ENCODE measurements at places on chromosomes 2 and 18.
A peak's percentile ranks its signal among the peaks of the same experiment; 100 is the strongest.

- no peak for DNase-seq
Measured at GRCh38 chr2:41782306-41783158, 265.3 kb upstream of the PKDCC start.

- no peak for DNase-seq
Measured at GRCh38 chr18:79564441-79564840, 115.2 kb upstream of the CTDP1 start.

DNA sequence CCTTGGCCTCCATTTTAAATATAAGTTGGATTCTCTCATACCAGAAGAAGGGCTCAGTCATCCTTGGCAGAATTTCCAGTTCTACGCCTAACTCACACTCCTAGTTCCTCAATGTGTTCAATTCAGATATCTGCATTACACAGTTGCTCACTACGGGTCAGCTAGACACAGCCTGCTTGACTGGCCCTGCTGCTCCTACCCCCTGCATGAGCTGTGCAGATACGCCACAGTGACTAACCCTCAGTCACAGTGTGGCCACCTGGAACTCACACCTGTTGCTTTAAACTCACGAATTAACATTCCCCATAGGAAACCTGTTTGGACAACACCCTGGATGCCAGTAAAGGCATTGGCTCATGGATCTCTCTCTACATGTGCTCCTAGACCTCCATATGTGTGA, 429.6 kb downstream of the NCKAP5 start:
- DNase-seq: no peak

GRCh38 chr18:37426586-37426985, 139.0 kb downstream of the CELF4 start:
- no peak for DNase-seq

DNA sequence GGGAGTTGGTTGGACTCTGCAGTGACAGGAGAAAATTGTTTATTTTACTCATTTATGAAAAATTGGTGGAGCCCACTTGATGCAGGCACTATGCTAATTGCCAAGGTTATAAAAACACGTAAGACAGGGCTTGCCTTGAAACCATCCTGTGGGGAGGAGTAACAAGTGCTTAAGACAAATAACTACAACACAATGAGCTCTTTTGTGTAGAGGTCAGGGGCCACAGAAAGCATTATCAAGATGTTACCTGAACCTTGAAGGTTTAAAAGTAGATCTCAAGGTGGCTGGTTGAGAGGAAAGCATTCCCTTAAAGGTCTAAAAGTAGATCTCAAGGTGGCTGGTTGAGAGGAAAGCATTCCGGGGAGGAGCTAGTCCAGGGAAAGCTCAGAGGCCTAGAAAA, 381.8 kb upstream of the POU3F3 start:
- no peak for DNase-seq

- DNase-seq: peak; percentile 10
Measured at GRCh38 chr2:24920098-24920808, at the start of gene ADCY3. Gene ADCY3, minus strand, starts transcription at chr2:24920237. Its CDS starts 1,250 bp downstream, at chr2:24918987.

GRCh38 chr18:61893309-61893970, 633 bp upstream of the RNF152 start:
- peak; percentile 63 for DNase-seq

- no peak for DNase-seq
Measured at GRCh38 chr2:206011018-206011614, 74.9 kb downstream of the INO80D start.

DNA sequence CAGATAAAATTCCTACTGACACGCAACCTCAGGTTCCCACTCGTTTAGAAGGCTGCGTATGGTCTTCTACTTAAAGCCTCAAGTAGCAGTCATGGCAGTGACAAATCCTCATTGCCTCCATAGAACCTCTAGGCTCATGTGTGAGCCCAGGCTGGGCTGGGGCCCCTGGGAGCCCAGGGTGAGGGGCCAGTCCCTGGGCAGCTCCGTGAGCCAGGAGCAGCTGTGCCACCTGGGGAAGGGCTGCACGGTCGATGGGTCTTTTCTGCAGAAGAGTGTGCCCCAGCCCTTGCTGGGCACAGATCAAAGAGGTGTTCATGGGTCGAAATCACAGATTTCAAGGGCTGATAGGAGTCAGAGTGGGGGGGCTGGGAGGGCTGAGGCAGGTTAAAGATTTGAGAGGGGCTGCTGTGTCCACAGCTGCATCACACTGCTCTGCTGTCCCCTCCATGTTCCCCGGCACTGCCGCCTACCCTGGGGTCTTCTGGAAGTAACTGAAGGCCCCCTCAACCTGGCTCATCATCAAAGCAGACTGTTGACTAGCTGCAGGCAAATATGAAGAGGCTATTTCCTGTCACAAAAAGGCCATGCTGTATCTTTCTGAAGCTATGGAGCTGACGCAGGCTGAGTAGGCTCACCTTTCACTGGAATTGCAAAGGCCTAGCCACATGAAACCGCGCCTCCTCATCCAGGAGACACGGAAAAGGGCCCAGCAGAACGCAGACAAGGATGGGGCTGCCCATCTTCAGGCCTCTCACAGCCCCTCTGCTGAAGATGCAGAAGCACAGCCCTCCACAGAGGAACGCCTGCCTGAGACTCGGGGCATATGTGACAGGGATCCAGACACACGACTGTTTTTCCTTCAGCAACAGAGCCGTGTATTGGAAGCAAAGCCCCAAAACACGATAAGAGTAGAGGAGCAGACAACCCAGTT, 35.7 kb upstream of the ALPP start:
- peak; percentile 88 for DNase-seq

GRCh38 chr2:86331384-86331783, 6.0 kb downstream of the REEP1 start:
- DNase-seq: no peak

GRCh38 chr2:106189325-106189724, 4.8 kb downstream of the UXS1 start:
- DNase-seq: no peak

DNA sequence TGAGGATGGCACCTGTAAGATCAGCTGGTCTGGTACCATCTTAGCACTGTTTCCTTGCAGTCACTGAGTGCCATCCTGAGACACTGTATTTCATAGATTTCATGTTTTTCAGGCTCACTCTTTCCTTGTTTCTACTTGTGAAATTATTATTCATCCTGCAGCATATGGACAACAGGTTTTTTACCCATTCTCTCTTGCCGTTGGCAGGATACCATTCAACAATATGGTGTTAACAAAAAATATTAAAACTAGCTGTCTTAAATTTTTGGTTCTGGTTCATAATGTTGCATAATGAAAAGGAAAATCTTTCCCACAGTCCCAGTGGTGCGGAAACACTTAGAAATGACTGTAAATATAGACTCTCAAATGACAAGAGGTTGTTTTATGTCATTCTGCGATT, 23.1 kb upstream of the ATG16L1 start:
- DNase-seq: no peak

DNA sequence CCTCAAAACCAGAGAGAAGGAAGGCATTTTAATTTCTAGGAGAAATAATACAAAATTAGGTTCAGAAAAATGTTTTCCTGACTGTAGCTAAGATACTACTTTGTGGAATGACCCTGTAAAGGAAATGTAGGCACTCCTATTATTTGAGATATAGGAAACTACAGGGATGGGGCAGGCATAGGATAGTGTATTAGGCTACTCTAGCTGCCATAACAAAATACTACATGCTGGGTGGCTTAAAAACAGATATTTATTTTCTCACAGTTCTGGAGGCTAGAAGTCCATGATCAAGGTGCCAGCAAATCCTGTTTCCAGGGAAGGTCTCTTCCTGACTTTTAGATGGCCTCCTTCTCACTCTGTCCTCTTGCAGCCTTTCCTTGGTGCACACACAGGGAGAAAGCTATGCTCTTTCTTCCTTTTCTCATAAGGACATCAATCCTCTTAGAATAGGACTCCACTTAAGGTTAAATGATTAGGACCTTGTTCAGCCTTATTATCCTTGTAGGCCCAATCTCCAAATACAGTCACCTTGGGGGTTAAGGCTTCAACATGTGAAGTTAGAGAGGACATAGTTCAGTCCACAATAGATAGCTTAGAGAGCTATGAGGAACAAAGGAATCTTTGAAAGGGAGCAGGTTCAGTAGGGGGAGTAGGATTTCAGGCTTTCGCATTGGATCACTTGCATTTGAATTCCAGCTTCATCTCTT, 14.0 kb upstream of the CAVIN2 start:
- no peak for DNase-seq

DNA sequence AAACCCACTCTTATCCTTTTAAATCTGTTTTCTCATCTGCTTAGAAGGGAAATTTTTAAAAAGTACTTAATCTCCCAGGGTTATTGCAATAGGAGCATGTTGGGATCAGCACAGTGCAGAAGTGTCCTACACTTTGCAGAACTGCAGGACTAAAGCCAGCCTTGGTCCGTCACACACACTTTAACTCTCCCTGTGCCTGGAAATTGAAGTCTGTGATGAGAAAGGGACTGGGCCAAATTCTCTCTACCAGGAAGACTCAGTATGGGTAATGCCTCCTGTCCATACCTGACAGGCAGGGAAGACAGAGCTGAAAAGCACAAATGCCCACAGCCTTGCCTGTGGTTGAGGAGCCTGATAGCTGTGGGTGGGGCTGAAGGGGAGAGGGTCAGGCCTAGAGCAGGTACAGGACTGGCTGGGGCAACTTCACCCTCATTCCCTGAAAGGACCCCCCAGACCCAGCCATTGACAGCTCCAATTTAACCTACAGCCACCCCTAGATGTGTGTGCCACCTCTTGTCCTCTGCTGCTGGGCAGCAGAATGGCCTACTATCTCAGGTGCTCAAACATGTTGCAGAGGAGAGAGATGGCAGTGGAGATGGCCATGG, 377.2 kb upstream of the KLHL29 start:
- DNase-seq: no peak

- DNase-seq: no peak
Measured at GRCh38 chr18:39491408-39491807, 1925.8 kb upstream of the CELF4 start.

- DNase-seq: no peak
Measured at GRCh38 chr18:54945576-54946125, 13.6 kb downstream of the CCDC68 start.

- DNase-seq: no peak
Measured at GRCh38 chr2:95350774-95351597, 51.5 kb upstream of the FAHD2A start.

- no peak for DNase-seq
Measured at GRCh38 chr2:186575302-186575701, 14.6 kb upstream of the ITGAV start.

DNA sequence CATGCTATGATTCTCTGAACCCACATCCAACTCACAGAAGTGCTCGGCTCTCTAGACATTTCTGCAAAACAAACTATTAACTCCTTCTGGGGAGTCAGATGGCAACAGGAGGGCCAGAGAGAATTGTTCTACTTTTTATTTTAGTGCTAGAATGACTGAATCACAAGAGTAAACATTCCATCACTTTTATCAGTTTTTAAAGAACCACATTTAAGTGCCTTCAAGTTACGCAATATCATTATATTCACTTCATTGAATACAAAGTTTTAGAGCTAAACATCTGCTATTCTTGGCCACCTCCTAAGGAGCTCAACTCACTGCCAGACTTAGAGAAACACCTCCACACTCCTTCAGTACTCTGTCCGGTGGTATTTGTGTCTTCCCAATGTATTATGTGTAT, 22.4 kb downstream of the B4GALT6 start:
- DNase-seq: no peak

GRCh38 chr18:62288665-62289008, 36.5 kb upstream of the TNFRSF11A start:
- DNase-seq: no peak

Data from NCI-H510A (cell line).